ENCODE measurements at places on chromosomes 12 and 14.

GRCh38 chr14:50388256-50388931 lies 8.3 kb downstream of the CDKL1 start:
- no peak for DNase-seq

GRCh38 chr12:89977405-89978085 lies 268.9 kb upstream of the ATP2B1 start:
- DNase-seq = no peak

- DNase-seq = no peak
Measured at GRCh38 chr12:80946591-80946990, 8.9 kb upstream of the LIN7A start.

- DNase-seq = no peak
Measured at GRCh38 chr14:68359837-68360552, 432.9 kb downstream of the ZFP36L1 start.

DNA sequence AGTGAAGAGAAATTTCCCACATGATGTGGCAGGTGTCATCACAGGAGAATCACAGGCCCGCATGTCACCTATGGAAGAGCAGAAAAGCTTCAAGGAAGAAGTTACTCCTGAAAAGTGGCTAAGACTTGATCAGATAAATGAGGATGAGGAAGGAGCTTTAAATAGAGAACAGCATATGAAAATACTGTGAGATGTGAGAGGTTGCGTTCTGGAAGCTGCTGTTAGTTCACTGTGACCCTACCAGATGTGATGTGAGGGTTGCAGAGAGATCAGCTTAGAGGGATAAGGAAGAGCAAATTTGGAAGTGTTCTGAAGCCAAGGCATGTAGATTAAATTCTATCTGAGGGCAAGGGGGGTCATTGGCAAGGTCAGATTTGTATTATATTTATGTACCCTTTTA lies 17.1 kb downstream of the ERP27 start:
- DNase-seq = no peak

- peak; percentile 61 for DNase-seq
Measured at GRCh38 chr12:93502802-93503623, 35.7 kb downstream of the MRPL42 start.

DNA sequence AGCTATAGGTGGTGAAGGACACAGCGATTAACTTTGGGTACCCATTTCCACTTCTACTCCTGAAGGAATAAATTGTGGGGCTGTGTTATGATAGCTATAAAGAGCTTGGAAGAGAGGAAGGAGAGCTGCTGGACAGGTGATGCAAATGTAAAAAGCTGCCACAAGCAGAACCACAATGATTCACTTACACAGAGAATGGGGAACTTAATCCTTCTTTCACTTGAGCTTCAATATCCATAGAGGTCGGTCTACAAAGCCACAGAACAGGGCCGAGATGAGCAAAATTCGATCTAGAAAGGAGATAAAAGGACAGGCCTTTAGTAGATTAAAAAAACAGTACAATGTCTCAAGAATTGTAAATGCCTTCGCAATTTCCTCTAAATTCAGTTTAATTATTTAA lies 831.1 kb downstream of the LRFN5 start:
- DNase-seq = no peak

GRCh38 chr12:116497051-116497591 lies 62.1 kb upstream of the MAP1LC3B2 start:
- no peak for DNase-seq

DNA sequence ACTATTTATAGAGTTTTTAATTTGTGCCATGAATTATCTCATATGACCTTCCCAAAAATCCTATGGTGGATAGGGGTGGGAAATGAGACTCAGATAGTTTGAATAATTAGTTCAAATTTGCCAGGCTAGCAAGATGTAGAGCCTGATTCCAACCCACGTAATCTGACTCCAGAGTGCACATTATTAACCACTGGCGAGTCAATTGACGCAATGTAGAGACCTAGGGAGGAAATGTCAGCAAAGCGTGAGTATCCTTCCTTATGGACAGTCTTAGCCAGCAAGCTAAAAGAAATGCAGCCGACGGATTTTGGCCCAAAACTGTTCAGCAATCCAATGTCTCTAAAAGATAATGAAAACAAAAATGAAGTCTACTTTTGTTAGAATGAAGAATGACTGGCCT lies 193.3 kb upstream of the KRR1 start:
- DNase-seq = no peak

DNA sequence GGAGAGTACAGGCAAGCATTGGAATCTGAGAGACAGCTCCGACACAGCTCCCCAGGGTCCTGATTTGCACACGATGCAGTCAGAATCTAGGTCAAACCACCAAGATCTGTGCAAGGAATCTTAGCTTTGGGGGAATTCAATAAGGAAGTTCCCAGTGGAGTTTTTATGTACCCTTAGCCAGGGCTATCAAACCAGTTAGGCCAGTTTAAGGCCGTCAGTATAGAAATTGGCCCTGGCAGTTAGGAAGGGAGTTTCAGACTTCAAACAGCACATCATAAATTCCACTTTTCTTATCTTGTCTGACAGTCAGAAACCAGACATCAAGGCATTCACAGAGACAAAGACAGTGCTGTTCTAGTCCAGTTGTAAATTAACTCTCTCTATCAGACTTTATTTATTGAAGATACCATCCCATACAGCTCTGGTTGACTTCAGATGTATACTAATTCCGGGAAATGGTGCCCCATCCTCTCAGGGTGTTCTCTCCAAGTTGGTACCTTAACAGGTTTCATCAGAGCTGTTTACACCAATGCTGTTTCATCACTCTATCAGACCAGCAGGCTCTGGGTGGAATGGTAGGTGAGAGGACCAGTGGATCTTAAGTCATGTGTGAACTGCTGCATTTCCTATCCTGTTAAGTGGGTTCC lies 157.5 kb upstream of the ATF7IP start:
- no peak for DNase-seq

DNA sequence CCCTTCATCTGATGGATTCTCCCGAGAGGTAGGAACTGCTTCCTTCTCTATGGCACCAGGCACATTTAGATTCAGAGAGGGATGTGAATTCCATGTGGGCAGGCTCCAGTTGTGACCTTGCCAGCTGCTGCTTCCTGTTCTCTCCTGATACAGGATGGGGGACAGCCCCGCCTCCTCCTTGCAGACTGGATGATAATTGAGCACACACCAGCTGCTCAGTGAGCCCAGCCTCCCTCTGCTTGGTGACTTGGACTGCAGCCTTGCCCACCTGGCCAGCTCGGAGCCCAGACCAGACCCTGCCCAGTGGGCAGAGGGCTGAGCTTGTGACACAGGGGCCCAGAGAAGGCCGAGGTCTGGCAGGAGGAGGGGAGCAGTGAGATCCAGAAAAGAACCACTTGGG lies 90.2 kb downstream of the CALM1 start:
- no peak for DNase-seq

GRCh38 chr14:30874999-30875787 lies 834 bp downstream of the COCH start:
- DNase-seq = peak; percentile 26

GRCh38 chr12:127278351-127278750 lies 988.6 kb upstream of the TMEM132C start:
- no peak for DNase-seq

Data from stimulated activated naive CD8-positive, alpha-beta T cell treated with anti-CD3 and anti-CD28 coated beads, Interleukin-15, Interleukin-2, amounts not matched to agents 100 U/mL and 50 U/mL, for 24 hours (primary cell).